Natural killer cell treated with Interleukin-12 subunit alpha and Interleukin-12 subunit beta and Interleukin-15 and Interleukin-18, amount 100 ng/mL, for 72 hours (primary cell): ENCODE measurements at places on chromosomes 6 and 20. TPM values are rescaled to one million over a fixed set of nuclear protein-coding genes. Genes with fewer than 3 reads are reported as not detected.

- H3K36me3 ChIP-seq = peaks cover 4% of the 10 kb centered on the region
- no peak overlapping the region for H3K4me3 ChIP-seq
- H3K4me1 ChIP-seq = peaks cover 15% of the 10 kb centered on the region
These were observed 5.1 kb downstream of the UBE2C start for GRCh38 chr20:45817376-45818194.

GRCh38 chr6:128295670-128296069 lies 224.7 kb downstream of the PTPRK start:
- H3K36me3 ChIP-seq = peaks cover 6% of the 10 kb centered on the region
- H3K27ac ChIP-seq = no peak overlapping the region
- no peak for DNase-seq
- no peak overlapping the region for H3K4me3 ChIP-seq
- peaks cover 4% of the 10 kb centered on the region for H3K27me3 ChIP-seq
- no peaks in the 10 kb centered on the region for H3K4me1 ChIP-seq

DNA sequence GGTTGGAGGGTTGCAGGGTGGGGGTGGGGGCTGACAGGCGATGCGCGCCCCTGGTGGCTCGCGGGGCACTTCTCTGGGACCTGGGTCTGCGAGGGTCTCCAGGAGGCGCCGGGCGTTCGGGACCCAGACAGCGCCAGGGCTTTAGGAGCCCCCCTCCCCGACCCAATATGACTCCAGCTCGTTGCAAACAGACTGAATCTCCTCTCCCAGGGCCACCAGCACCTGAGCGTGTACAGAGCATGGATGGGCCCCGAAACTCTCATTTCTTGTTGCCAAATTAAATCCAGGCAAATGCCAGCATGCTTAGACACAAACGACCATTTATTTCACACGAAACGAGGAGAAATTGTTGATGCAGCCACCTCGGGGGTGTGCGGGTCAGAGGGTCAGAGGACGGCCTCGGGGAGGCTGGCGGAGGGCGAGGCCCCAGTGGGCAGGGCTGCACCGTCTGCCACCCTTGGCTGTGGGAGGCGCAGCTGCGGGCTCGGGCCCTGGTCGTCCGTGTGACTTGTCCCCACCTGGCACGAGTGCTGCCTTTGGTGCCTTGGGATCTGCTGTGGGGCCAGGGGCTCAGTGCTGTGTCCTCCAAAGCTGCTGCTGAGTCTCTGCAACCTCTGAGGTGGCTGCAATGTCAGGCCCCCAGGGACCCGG lies 20.9 kb upstream of the GATA5 start:
- H3K4me3 ChIP-seq = no peak overlapping the region
- no peaks in the 10 kb centered on the region for H3K27me3 ChIP-seq
- peaks cover 4% of the 10 kb centered on the region for H3K36me3 ChIP-seq
- peaks cover 20% of the 10 kb centered on the region for H3K4me1 ChIP-seq
- no peak for DNase-seq

The SLC32A1 gene
- not detected for total RNA-seq

The ERVFRD-1 gene
- total RNA-seq = not detected
